ENCODE measurements at places on chromosomes 13 and 19.

DNA sequence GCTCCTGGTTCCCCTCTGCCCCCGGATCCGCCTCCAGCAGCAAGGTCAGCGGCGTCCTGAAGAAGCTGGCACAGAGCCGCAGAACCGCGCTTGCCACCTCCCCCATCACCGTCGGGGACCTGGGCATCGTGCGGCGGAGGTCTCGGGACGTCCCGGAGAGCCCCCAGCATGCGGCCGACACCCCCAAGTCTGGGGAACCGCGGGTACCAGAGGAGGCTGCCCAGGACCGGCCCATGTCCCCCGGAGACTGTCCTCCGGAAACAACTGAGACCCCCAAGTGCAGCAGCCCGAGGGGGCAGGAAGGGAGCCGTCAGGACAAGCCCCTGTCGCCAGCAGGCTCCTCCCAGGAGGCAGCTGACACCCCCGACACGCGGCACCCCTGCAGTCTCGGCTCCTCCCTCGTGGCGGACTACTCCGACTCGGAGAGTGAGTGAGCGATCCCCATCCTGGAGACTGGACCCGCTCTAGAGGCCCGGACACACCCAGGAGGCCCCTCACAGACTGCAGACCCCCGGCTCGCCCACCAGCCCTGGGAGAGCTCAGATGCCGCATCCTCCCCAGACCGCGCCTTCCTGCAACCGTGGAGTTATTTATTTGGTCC is 1.6 kb upstream of the MRI1 start:
- peaks cover 20% of the 10 kb centered on the region for H3K4me1 ChIP-seq
- H3K27ac ChIP-seq: no peak overlapping the region
- no peak for DNase-seq
- H3K4me3 ChIP-seq: no peak overlapping the region

DNA sequence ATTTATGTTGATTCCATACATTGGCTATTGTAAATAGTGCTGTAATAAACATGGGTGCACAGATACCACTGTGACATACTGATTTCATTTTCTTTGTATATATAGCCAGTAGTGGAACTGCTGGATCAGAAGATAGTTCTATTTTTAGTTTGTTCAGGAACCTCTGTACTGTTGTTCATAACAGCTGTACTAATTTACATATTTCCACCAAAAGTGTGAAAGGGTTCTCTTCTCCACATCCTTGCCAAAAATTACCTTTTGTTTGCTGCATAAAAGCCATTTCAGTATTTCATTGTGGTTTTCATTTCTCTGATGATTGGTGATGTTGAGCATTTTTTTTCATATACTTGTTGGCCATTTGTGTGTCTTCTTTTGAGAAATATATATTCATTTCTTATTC is 1962.1 kb downstream of the PCDH9 start:
- H3K4me1 ChIP-seq: no peaks in the 10 kb centered on the region
- H3K27me3 ChIP-seq: no peaks in the 10 kb centered on the region
- H3K36me3 ChIP-seq: no peaks in the 10 kb centered on the region
- no peak overlapping the region for H3K27ac ChIP-seq
- H3K4me3 ChIP-seq: no peak overlapping the region
- no peak for DNase-seq

DNA sequence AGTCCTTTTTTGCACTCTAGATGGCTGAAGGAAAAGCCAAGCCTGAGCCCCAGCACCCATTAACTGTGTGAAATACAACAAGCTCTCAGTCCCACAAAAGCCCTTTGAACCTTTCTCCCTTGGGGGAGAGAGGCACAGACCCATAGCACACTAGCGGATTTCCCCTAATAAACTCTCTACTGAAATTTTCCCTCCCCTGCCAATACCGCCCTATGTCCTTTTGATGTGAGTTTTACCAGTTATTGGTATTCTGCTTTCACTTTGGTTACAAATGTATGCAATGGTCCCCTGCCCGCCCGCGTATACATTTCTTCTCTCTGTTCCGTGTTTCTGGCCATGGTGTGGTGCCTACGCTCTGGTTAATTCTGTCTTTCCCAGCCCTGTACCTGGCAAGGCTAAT is 54.0 kb upstream of the MYO16 start:
- H3K27me3 ChIP-seq: no peaks in the 10 kb centered on the region
- DNase-seq: no peak
- H3K36me3 ChIP-seq: no peaks in the 10 kb centered on the region
- no peak overlapping the region for H3K4me3 ChIP-seq

DNA sequence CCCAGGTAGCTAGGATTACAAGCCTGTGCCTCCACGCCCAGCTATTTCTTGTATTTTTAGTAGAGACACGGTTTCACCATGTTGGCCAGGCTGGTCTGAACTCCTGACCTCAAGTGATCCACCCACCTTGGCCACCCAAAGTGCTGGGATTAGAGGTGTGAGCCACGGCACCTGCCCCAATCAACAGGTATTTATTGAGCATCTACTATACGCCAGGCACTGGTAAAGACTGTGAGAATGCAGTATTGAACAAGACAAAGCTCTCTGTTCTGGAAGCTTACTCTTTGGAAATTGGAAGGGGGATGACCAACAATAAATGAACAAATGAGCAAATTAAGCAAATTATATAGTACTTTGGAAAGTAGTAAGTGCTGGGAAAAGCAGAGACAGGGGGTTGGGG is 21.4 kb upstream of the ERCC1 start:
- H3K4me1 ChIP-seq: peaks cover 44% of the 10 kb centered on the region
- H3K27me3 ChIP-seq: peaks cover 3% of the 10 kb centered on the region
- no peaks in the 10 kb centered on the region for H3K36me3 ChIP-seq
- H3K4me3 ChIP-seq: no peak overlapping the region

DNA sequence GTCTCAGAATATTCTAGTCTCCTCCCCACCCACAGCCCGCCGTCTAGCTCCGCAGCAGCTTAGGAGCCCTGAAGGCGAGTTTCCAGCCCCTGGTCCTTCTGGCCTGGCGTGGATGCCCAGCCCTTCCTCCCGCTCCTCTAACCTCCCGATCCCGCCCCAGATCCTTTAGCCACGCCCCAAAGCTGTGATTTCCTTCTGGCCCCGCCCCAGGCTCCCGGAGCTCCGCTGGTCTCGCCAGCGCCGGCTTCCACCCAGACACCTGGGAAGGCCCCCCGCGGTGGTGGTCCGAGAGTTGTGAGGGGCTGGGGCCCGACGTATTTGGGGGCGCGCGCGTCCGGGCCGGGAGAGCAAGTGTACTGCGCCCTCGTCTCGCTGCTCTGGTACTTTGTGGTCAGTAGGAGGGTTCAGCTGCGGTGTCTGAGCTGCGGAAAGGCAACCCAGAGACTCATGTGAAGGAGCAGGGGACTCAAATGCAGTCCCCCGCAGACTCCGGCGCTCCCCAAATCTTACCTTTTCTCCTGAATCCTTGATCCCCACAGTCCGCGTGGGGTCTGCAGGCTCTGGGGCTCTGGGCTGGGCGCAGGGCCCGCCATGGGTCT is at the start of gene CGB7:
TSS of gene CGB7 (minus strand) at position 114 of the 599 bp plus-strand sequence. CDS start 2,374 bp downstream, outside the sequence.
- DNase-seq: peak; percentile 27
- H3K4me1 ChIP-seq: peaks cover 23% of the 10 kb centered on the region
- peak within 1 kb of the TSS; percentile 14 for H3K4me3 ChIP-seq
- H3K36me3 ChIP-seq: no peaks in the 10 kb centered on the region
- peaks cover 69% of the 10 kb centered on the region for H3K27me3 ChIP-seq

GRCh38 chr19:41310033-41310831 is at the start of gene CCDC97:
Gene CCDC97, plus strand, starts transcription at chr19:41310172. Its CDS starts 139 bp downstream, at chr19:41310311.
- H3K4me3 ChIP-seq: peak within 1 kb of the TSS; percentile 84
- no peaks in the 10 kb centered on the region for H3K27me3 ChIP-seq
- peak within 1 kb of the TSS; percentile 95 for H3K27ac ChIP-seq
- peaks cover 47% of the 10 kb centered on the region for H3K36me3 ChIP-seq

DNA sequence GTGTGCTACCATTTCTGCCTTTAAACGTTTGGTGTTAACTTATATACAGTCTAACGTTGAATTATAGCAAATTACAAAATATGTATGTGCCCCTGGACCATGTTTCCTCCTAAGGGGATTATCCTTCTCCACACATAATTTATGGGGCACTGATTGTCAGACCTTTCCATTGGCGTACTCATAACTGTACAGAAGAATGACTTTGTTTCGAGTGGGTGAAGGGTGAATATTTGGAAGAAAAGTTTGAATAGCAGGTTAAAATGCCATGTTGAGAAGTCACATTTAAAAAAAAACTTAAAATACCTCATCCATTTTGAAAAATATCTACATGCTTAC is 58.8 kb downstream of the SLC10A2 start:
- no peaks in the 10 kb centered on the region for H3K27me3 ChIP-seq
- H3K4me1 ChIP-seq: no peaks in the 10 kb centered on the region
- no peak for DNase-seq
- H3K27ac ChIP-seq: no peak overlapping the region
- H3K4me3 ChIP-seq: no peak overlapping the region

GRCh38 chr13:24648983-24649687 is 31.1 kb upstream of the ATP12A start:
- no peaks in the 10 kb centered on the region for H3K4me1 ChIP-seq
- DNase-seq: no peak
- H3K27ac ChIP-seq: no peak overlapping the region

DNA sequence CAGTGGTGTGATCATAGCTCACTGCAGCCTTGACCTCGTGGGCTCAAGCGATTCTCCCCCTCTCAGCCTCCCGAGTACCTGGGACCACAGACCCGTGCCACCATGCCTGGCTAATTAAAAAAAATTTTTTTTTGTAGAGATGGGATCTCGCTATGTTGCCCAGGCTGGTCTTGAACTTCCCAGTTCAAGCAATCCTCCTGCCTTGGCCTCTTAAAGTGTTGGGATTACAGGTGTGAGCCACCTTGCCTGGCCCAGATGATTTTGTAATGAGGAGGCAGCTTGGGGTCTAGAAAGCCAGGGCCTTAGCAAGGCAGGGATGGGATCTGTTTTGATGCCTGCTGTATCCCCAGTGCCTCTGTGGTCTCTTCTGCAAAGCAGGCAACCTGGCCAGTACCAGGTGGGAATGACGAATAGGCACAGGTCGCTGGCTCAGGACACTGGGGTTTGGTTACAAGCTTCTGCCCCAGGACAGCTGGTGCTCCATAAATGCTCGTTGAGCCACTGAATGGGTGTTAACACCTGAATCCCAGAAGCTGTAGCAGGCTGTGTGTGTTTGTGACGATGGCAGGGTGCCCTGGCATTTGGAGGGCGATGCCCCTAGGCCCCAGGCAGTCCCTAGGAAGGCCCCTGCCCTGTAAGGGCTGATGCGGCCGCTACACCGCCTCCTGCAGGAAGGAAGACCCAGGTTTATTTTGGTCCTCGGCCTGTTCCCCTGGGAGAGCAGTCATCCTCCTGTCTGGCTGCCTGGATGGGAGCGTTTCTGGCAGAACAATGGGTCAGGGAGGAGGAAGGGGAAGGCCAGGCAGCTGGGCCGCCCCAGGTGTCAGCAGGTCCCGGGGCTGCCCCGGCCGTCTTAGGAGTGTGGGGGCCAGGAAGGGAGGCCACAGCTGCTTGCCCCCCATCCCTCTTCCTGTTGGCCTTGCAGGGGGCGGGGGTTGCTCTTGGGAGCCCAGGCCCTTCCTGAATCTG is 8.6 kb downstream of the TNFAIP8L1 start:
- H3K4me3 ChIP-seq: no peak overlapping the region
- H3K27me3 ChIP-seq: no peaks in the 10 kb centered on the region
- H3K36me3 ChIP-seq: peaks cover 8% of the 10 kb centered on the region
- no peak overlapping the region for H3K27ac ChIP-seq
- DNase-seq: no peak

- no peak overlapping the region for H3K4me3 ChIP-seq
- H3K27ac ChIP-seq: no peak overlapping the region
- H3K4me1 ChIP-seq: no peaks in the 10 kb centered on the region
- DNase-seq: no peak
- H3K27me3 ChIP-seq: no peaks in the 10 kb centered on the region
These were observed 572.5 kb upstream of the SLC10A2 start for GRCh38 chr13:103638706-103639105.

GRCh38 chr19:51689751-51690453 is 3.2 kb upstream of the SPACA6 start:
- H3K4me3 ChIP-seq: no peak overlapping the region
- H3K36me3 ChIP-seq: no peaks in the 10 kb centered on the region
- peaks cover 29% of the 10 kb centered on the region for H3K27me3 ChIP-seq
- peaks cover 23% of the 10 kb centered on the region for H3K4me1 ChIP-seq
- H3K27ac ChIP-seq: no peak overlapping the region

- H3K36me3 ChIP-seq: no peaks in the 10 kb centered on the region
- H3K27ac ChIP-seq: no peak overlapping the region
- DNase-seq: no peak
- peaks cover 6% of the 10 kb centered on the region for H3K4me1 ChIP-seq
- no peaks in the 10 kb centered on the region for H3K27me3 ChIP-seq
These were observed 217.0 kb downstream of the NBEA start for GRCh38 chr13:35159041-35159440.

GRCh38 chr13:59364641-59365085 is 799.1 kb downstream of the DIAPH3 start:
- no peak for DNase-seq
- H3K27ac ChIP-seq: no peak overlapping the region
- peaks cover 6% of the 10 kb centered on the region for H3K4me1 ChIP-seq
- no peak overlapping the region for H3K4me3 ChIP-seq

GRCh38 chr19:58353717-58354477 is 605 bp upstream of the A1BG start:
- peaks cover 33% of the 10 kb centered on the region for H3K27me3 ChIP-seq
- no peak for DNase-seq
- H3K4me1 ChIP-seq: peaks cover 14% of the 10 kb centered on the region
- H3K36me3 ChIP-seq: peaks cover 5% of the 10 kb centered on the region
- no peak overlapping the region for H3K27ac ChIP-seq

GRCh38 chr19:17766543-17767131 is 15.4 kb downstream of the FCHO1 start:
- peaks cover 35% of the 10 kb centered on the region for H3K4me1 ChIP-seq
- H3K4me3 ChIP-seq: no peak overlapping the region
- H3K27me3 ChIP-seq: no peaks in the 10 kb centered on the region

- H3K36me3 ChIP-seq: peaks cover 4% of the 10 kb centered on the region
- H3K27ac ChIP-seq: peak overlapping the region; percentile 80
- H3K4me1 ChIP-seq: peaks cover 78% of the 10 kb centered on the region
- peak overlapping the region; percentile 3 for H3K4me3 ChIP-seq
- DNase-seq: peak; percentile 51
- no peaks in the 10 kb centered on the region for H3K27me3 ChIP-seq
These were observed 28.4 kb downstream of the UBAC2 start for GRCh38 chr13:99228737-99229691.

- peak; percentile 98 for DNase-seq
- peak overlapping the region; percentile 98 for H3K27ac ChIP-seq
- H3K36me3 ChIP-seq: peaks cover 14% of the 10 kb centered on the region
- peaks cover 58% of the 10 kb centered on the region for H3K4me1 ChIP-seq
- H3K27me3 ChIP-seq: no peaks in the 10 kb centered on the region
These were observed 47.9 kb downstream of the RUBCNL start for GRCh38 chr13:46339035-46339666.

DNA sequence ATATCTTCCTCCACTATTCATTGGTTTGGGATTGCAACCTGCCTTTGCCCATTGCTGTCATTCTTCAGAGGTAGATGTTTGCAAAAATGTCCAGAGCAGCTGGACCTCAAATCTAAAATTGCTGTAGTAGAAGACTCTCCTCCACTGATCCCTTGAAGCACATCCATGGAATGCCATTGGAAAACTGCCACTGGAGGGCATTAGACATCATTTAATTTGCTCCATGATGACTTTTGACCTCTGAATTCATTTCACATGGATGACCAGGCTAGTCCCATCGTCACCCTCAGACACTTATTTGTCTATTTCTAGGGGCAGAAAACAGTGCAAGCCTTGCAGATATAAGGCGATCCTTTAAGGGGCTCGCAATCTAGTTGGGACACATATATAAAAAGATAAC is 33.9 kb upstream of the FLT1 start:
- no peak for DNase-seq
- H3K4me3 ChIP-seq: no peak overlapping the region
- H3K27me3 ChIP-seq: peaks cover 27% of the 10 kb centered on the region
- no peaks in the 10 kb centered on the region for H3K36me3 ChIP-seq
- H3K27ac ChIP-seq: no peak overlapping the region

All from CD14-positive monocyte (primary cell).